Fibroblast of pulmonary artery (primary cell): ENCODE measurements at places on chromosomes 6 and 20.

- no peak for DNase-seq
These were observed 80.3 kb downstream of the CDH26 start for GRCh38 chr20:60038400-60039008.

DNA sequence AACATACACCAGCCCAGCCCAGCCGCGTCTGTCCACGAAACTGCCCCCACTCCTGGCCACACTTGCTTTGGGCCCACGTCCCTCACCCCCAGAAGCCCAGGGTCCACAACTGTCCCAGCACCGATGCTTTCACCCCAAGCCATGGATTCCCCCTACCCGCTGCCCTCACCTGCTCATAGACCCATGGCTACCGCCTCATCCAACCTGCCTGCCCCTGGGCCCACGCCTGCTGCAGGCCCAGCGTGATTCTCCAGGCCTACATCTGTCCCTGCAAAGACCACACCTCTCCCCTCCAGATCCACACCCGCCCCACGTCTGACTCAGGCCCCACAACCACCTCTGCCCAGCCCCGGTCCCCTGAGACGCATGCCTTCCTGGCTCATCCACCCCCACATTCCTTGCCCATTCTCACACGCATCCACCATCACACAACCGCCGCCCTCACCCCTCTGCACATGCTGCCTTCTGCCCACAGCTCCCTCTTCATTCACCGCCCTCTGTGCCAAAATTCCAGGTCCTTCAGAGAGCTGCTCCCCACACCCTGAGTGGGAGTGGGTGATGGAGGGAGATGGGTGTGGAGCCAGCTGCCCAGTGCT lies 86.7 kb downstream of the GRM4 start:
- no peak for DNase-seq

- DNase-seq = no peak
These were observed 602.7 kb upstream of the NOX3 start for GRCh38 chr6:156058356-156058755.

DNA sequence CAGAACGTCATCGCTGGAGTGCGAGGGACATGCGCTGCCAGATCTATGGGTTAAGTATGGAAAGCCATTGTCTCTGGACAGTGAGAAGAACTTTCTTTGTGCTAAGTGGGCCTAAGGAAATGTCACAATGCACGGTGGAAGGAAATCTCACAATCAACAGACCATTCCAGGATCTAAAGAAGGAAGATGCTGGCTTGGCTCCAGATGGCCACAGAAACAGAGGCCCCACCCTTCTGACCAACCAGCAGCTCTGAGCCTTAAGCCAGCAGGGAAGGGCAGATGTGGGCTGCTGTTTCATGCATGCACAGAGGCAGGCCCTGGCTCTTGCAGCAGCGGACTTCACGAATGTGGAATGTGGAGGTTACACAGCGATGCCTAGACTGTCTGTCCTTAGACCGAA lies 156.3 kb downstream of the SOBP start:
- peak; percentile 66 for DNase-seq

DNA sequence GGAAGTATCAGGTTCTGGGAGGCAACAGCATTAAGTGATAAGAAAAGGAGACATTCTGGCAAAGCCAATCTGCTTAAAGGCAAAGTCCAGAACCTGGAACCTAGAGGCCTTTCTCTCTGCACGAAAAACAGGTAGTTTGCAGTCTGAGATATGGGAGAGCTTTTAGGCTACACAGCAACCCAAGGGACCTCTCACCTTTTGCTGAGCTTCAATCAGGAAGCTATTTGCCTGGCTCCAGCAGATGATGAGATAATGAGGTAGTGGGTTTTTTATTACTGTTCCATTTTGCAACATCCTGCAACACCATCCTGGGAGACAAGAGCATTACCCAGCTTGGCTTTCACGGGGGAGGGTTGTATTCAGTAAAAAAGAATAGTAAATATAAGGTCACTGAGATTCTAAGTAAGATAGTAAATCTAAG lies 143.1 kb downstream of the ADGRG6 start:
- no peak for DNase-seq

GRCh38 chr20:19396460-19397081 lies 184.1 kb downstream of the SLC24A3 start:
- no peak for DNase-seq

DNA sequence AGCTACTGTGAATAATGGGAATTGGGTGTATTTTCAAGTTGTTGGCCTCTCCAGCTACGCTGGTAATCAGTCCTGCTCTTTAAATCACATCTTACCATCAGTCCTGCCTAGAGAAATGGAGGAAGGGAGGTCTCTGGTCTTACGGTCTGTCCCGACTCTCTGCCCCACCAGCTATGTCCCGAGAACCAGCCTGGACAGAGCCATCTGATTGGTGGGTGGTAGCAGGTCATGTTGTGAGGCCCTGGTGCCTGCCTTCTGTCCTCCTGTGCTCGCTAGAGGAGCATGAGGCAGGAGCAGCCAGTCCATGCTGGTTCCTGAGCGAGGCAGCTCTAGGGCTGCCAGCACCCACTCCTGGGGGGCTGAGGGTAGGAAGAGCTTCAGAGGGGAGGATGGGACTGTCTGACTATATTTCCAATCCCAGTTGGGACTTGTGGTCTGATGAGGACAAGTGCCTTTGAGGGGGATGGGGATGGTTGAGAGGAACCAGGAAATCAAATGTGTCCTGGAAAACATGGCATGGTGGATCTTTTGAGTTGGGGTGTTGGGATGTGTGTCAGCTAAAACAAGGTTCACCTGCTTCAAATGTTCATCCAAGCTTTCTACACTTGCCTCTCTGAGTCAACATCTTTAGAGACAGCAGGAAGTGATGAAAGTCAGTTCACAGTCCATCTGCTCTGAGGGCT lies 33.0 kb downstream of the SYNJ2 start:
- peak; percentile 36 for DNase-seq

DNA sequence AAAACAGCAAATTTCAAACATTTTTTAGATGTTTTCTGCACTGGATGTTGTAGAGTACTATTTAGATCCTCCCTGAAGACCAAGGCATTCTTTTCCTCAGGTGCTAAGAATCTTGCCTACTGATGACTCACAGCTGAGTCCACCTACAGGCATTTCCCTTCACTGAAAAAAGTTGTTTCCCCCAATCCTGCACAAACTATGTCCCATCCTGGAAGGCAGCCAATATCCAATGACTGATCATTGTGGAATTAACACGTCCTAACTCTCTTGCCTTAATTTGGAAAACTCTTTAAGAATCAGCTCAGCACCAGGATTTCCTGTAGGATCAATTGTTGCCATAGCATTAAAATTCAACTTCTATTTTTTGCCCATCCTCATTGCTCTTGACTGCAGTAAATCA lies 268.4 kb upstream of the IRAK1BP1 start:
- peak; percentile 94 for DNase-seq

DNA sequence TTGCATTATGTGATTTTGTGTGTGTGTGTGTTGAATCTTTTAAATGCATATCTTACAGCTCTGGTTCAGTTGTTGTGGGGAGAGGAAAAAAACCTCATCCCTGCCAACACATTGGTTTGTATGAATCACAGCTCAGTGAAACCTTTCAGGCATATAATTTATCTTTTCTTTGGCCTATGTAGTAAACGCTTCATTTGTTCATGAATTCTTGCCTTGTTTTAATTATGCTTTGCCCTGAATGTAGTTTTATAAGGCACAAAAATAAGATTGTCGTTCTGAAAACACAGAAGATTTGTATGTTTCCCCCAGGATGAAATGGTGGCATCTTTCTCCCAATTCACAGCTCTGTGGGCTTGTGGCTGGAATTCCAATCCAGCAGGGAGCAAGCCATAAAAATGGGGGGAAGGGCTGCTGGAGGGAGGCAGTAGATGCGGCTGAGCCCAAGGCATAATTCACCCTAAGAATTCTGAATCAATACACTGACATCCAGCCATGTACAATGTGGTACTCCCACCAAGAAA lies 45.1 kb downstream of the BCAS1 start:
- DNase-seq = peak; percentile 6
